ENCODE measurements at places on chromosomes 13 and 19.
A peak's percentile ranks its signal among the peaks of the same experiment; 100 is the strongest.

- H3K27me3 ChIP-seq: no peaks in the 10 kb centered on the region
- no peak for DNase-seq
- H3K27ac ChIP-seq: no peak overlapping the region
Measured at GRCh38 chr19:29105629-29106292, 107.2 kb downstream of the UQCRFS1 start.

GRCh38 chr19:1947651-1948209, 6.8 kb downstream of the CSNK1G2 start:
- no peaks in the 10 kb centered on the region for H3K36me3 ChIP-seq
- H3K27ac ChIP-seq: no peak overlapping the region
- no peak overlapping the region for H3K4me3 ChIP-seq
- peaks cover 3% of the 10 kb centered on the region for H3K4me1 ChIP-seq
- no peak for DNase-seq

- no peak overlapping the region for H3K4me3 ChIP-seq
- no peak for DNase-seq
- H3K4me1 ChIP-seq: no peaks in the 10 kb centered on the region
- peaks cover 21% of the 10 kb centered on the region for H3K27me3 ChIP-seq
- H3K36me3 ChIP-seq: no peaks in the 10 kb centered on the region
Measured at GRCh38 chr19:50702871-50703829, 16.5 kb downstream of the SHANK1 start.

DNA sequence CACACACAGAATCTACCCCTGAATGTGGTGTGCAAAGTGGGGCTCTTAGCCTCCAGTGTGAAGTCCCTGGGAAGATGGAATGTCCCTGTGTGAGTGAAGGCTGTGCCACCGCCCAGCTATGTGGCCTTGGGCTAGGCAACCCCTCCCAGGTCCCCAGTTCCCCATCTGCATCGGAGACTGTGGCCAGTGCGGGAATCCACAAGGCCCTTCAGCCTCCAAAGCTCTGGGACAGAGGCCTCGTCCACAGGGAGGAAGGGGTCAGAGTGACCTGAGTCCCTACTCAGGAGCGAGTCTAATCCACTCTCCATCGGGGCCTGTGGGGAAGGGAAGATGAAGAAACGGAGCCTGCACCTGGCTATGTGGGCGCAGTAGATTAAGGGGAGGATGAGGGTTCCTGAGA, 19.3 kb upstream of the KIR3DL3 start:
- DNase-seq: no peak
- H3K4me1 ChIP-seq: no peaks in the 10 kb centered on the region
- H3K27ac ChIP-seq: no peak overlapping the region
- H3K27me3 ChIP-seq: no peaks in the 10 kb centered on the region

DNA sequence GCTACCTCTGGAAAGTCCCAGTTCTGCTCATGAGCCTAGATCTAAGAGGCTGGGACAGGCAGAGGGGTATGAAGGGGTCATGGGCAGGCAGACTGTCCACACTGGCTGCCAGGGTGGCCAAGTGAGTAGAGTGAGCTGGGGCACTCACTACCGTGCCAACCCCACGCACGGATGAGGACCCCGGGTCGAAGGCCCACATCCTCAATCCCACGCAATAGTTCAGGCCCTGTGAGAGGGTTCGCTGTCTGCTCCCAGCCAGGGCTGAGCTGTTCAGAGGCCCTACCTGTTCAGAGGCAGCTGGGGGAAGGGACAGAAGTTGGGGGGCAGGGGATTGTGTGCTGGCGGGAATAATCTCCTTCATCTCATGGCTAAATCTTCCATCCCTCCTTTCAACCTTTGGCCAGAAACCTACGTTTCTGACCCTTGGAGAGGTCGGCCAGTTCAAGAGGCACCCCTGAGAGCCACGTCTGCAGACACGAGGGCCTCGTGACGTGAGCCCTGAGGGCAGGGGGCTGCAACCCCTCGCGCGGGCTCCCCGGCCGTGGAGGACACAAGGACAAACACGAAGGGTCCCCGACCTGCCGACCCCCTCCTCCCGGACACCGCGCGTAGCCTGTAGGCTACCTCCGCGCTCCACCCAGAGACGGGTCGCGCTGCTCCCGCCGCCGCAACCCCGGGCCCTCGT, 1.0 kb upstream of the RPS5 start:
- H3K4me3 ChIP-seq: peak overlapping the region; percentile 77
- peaks cover 11% of the 10 kb centered on the region for H3K4me1 ChIP-seq
- no peaks in the 10 kb centered on the region for H3K27me3 ChIP-seq
- H3K36me3 ChIP-seq: peaks cover 7% of the 10 kb centered on the region

- H3K4me1 ChIP-seq: no peaks in the 10 kb centered on the region
- H3K36me3 ChIP-seq: no peaks in the 10 kb centered on the region
- no peak overlapping the region for H3K27ac ChIP-seq
- DNase-seq: peak; percentile 97
- H3K4me3 ChIP-seq: no peak overlapping the region
Measured at GRCh38 chr19:44925114-44925891, 10.9 kb downstream of the APOC1 start.

DNA sequence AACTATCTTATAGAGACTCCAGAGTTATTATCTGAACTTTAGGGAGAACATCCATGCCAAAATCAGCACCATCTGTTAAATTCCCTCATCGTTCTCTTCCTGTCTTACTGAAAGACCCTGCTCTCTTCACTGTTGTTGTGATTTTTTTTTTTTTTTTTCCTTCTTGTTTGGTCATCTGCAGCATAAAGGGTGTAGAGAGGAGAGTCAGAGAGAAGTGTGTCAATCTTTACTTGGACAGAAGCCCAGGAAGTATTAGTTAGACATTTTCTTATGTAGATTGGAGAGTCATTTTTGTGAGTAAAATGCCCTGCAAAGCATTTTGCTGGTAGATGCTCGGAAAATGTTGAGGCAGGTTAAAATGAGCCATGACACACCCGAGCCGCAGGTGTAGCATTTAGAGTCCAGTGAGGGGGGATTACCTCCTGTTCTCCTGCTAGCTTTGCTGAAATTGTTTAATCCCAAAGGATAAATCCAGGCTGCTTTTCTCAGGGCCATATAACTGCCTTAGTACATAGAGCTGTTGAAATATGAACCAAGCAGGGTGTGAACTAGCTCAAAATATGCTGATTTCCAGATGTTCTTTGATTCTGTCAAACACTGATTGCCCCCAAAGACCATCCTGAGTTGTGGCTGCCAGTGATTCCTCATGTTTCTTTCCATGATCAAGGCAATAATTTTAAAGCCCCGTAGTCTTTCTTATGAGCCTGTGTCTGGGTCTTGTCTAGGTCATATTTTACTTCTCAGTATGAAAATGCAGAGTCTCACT, 143.5 kb downstream of the DCT start:
- no peaks in the 10 kb centered on the region for H3K36me3 ChIP-seq
- H3K4me3 ChIP-seq: no peak overlapping the region
- no peaks in the 10 kb centered on the region for H3K4me1 ChIP-seq
- no peaks in the 10 kb centered on the region for H3K27me3 ChIP-seq
- H3K27ac ChIP-seq: no peak overlapping the region
- DNase-seq: no peak

DNA sequence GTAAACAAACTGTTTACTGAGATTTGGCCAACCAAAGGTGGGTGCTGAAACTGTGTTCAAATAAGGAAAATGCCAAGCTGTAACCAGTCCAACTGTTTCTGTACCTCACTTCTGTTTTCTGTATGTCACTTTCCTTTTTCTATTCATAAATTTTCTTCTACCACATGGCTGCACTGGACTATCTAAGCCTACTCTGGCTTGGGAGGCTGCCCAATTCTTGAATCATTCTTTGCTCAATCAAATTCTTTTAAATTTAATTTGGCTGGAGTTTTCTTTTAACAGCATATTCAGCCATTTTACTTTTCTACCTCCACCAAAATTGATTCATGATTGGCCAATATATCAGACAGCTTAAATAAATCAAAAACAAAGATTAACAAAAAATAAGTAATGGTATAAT, 1575.5 kb upstream of the SPRY2 start:
- H3K27me3 ChIP-seq: no peaks in the 10 kb centered on the region
- no peaks in the 10 kb centered on the region for H3K4me1 ChIP-seq
- H3K36me3 ChIP-seq: no peaks in the 10 kb centered on the region
- no peak overlapping the region for H3K27ac ChIP-seq

DNA sequence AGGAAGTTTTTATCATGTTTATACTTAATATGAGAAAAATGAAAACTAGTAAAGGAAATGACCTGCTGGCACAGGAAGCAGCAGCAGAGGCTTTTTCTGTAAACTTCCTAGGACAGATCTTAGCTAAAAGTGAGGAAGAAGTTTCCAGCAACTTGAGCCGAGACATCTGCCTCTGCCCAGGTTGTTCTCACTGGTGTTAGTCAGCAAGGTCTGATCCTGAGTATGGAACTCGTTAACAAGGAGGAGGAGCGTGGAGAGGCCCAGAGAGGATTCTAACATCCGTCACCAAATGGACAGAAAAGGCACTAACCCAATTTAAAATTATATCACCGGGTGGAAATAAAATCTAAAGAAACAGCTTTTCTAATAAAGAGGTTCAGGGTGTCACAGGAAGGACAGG, 43.6 kb downstream of the PHF11 start:
- no peak overlapping the region for H3K4me3 ChIP-seq
- H3K27ac ChIP-seq: no peak overlapping the region
- no peaks in the 10 kb centered on the region for H3K27me3 ChIP-seq
- no peaks in the 10 kb centered on the region for H3K4me1 ChIP-seq

GRCh38 chr13:51590231-51590970, 6.1 kb downstream of the WDFY2 start:
- H3K36me3 ChIP-seq: no peaks in the 10 kb centered on the region
- H3K4me3 ChIP-seq: no peak overlapping the region
- DNase-seq: no peak
- no peaks in the 10 kb centered on the region for H3K27me3 ChIP-seq

- DNase-seq: no peak
- no peaks in the 10 kb centered on the region for H3K4me1 ChIP-seq
- no peaks in the 10 kb centered on the region for H3K27me3 ChIP-seq
- no peak overlapping the region for H3K4me3 ChIP-seq
- H3K36me3 ChIP-seq: no peaks in the 10 kb centered on the region
Measured at GRCh38 chr19:32859591-32859990, 10.0 kb downstream of the SLC7A9 start.

GRCh38 chr13:101714195-101714594, 261.7 kb downstream of the ITGBL1 start:
- H3K36me3 ChIP-seq: no peaks in the 10 kb centered on the region
- no peak for DNase-seq
- no peaks in the 10 kb centered on the region for H3K27me3 ChIP-seq
- no peaks in the 10 kb centered on the region for H3K4me1 ChIP-seq

DNA sequence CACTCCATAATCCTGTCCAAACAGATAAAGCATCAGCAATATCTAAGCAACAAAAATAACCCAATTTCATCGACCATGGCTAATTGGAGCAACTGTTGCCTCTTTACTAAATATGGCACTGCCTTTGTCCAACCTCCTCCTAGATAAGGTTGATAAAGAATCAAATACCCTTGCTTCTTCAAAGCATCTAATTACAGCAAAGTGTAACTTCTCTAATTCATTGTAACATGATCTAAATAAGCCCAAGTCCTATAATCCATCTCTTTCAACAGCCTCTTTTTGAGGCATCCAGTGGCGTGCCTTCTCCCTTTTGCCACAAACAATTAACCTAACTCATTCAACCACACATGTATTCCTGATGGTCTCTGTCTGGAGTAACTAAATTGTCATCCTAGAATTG, 81.7 kb upstream of the KLHL1 start:
- H3K36me3 ChIP-seq: no peaks in the 10 kb centered on the region
- no peaks in the 10 kb centered on the region for H3K27me3 ChIP-seq
- no peaks in the 10 kb centered on the region for H3K4me1 ChIP-seq
- H3K4me3 ChIP-seq: no peak overlapping the region
- H3K27ac ChIP-seq: no peak overlapping the region
- no peak for DNase-seq

DNA sequence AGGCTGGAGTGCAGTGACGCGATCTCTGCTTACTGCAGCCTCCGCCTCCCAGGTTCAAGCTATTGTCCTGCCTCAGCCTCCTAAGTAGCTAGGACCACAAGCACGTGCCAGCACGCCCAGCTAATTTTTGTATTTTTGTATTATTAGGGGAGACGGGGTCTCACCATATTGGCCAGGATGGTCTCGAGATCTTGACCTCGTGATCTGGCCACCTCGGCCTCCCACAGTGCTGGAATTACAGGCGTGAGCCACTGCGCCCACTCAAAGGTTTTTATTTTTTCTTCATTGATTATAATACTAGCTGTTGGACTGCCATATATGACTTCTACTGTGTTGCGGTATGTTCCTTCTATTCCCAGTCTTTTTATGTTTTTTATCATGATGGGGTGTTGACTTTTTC, 569.7 kb upstream of the SLITRK6 start:
- H3K4me3 ChIP-seq: no peak overlapping the region
- H3K27me3 ChIP-seq: no peaks in the 10 kb centered on the region
- no peak overlapping the region for H3K27ac ChIP-seq
- H3K36me3 ChIP-seq: no peaks in the 10 kb centered on the region

DNA sequence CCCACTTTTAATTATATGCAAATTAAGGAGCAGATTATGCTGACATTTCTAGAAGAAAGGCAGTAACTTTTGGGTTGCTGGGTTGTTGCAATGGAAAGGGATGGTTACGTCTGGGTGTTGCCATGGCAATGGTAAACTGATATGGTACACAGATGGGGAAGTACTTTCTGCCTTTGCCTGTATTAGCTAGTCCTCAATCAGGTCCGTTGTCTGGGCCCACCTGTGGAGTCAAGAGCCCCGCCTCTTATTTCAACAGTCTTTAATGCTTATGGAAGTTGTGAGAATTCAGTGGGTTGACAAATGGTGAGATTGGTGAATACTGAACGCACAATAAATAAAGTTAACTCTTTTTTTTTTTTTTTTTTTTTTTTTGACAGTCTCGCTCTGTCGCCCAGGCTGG, 30.6 kb upstream of the DPP9 start:
- H3K27ac ChIP-seq: no peak overlapping the region
- H3K4me3 ChIP-seq: no peak overlapping the region
- no peaks in the 10 kb centered on the region for H3K4me1 ChIP-seq
- no peak for DNase-seq
- no peaks in the 10 kb centered on the region for H3K27me3 ChIP-seq

- H3K36me3 ChIP-seq: peaks cover 11% of the 10 kb centered on the region
- H3K27me3 ChIP-seq: peaks cover 17% of the 10 kb centered on the region
- H3K4me3 ChIP-seq: no peak overlapping the region
- no peaks in the 10 kb centered on the region for H3K4me1 ChIP-seq
Measured at GRCh38 chr19:1283207-1283916, 2.3 kb upstream of the EFNA2 start.

GRCh38 chr13:90105849-90106496, 1241.5 kb upstream of the MIR17HG start:
- DNase-seq: peak; percentile 45
- H3K4me1 ChIP-seq: no peaks in the 10 kb centered on the region
- no peak overlapping the region for H3K4me3 ChIP-seq
- no peaks in the 10 kb centered on the region for H3K36me3 ChIP-seq
- no peaks in the 10 kb centered on the region for H3K27me3 ChIP-seq
- no peak overlapping the region for H3K27ac ChIP-seq

- peak within 1 kb of the TSS; percentile 99 for H3K4me3 ChIP-seq
- DNase-seq: peak; percentile 96
- no peaks in the 10 kb centered on the region for H3K4me1 ChIP-seq
- H3K36me3 ChIP-seq: peaks cover 8% of the 10 kb centered on the region
- no peaks in the 10 kb centered on the region for H3K27me3 ChIP-seq
Measured at GRCh38 chr19:4123615-4124568, at the start of gene MAP2K2. MAP2K2 (minus strand) TSS chr19:4124122; CDS start chr19:4123875, 247 bp downstream.
